ENCODE measurements at places on chromosomes 6 and 20.

DNA sequence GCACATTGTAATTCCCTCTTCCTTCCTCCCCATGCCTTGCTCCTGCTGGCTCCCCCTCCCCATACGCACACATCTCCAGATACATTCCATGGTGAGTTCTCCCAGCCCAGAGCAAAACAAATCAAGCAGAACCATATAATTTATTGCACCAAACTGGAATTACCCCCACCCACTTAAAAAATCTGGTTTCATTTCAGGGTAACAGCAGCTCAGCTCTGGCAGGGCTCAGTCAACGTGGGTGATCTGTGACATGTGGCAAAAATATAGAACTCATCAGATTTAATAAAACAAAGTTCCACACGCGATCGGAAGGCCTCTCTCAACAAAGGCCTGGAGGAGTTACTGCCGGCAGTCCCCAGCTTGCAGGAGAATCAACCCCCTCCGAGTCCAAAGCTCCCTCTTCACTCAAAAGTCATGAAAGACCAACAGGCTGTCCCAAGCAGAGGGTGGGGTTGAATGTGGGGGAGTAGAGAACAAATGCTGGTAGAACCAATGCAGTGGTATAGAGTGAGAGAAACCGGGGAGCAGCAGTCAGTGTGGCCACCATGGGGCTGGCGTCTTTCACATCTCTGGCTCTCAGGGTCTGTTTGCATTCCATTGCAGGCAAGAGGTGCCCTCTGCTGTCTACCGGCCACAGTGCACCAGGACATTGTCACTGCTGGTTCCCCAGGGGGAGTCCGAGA lies 323.3 kb upstream of the NT5E start:
- DNase-seq, result no peak

- DNase-seq, result no peak
Observed at GRCh38 chr20:24786111-24786495, 163.0 kb upstream of the CST7 start.

- no peak for DNase-seq
Observed at GRCh38 chr20:61801857-61802442, 263.7 kb downstream of the TAF4 start.

GRCh38 chr6:91386204-91386603 lies 799.3 kb upstream of the MAP3K7 start:
- DNase-seq, result no peak

- no peak for DNase-seq
Observed at GRCh38 chr6:150632785-150633485, 33.2 kb downstream of the PLEKHG1 start.

GRCh38 chr6:145714731-145715130 lies 20.6 kb downstream of the EPM2A start:
- DNase-seq, result no peak

- DNase-seq, result no peak
Observed at GRCh38 chr6:121492536-121492935, 57.1 kb downstream of the GJA1 start.

GRCh38 chr6:95318137-95318536 lies 259.2 kb upstream of the MANEA start:
- DNase-seq, result no peak

GRCh38 chr20:62739067-62739466 lies 30.4 kb downstream of the NTSR1 start:
- DNase-seq, result no peak

- no peak for DNase-seq
Observed at GRCh38 chr20:46112430-46113112, 5.5 kb upstream of the CD40 start.

- no peak for DNase-seq
Observed at GRCh38 chr6:12939314-12939713, 222.7 kb downstream of the PHACTR1 start.

DNA sequence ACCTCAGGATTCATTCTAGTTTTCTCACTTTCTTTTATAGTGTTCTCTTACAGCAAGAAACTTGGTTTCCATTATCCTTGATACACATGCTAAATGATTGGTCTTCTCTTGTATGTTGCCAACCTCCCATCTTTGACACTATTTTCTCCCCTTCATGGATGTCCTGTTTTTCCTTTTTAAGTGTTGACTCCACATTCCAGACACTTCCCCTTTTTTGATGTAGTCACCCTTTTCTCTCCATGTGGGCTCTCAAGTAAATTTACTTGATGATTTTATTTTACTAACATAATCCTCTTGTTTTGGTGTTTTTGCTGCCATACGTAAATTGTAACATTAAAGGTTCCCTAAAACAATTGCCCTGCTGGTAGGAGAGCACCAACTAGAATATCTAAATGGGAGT lies 148.1 kb downstream of the ZFAND3 start:
- no peak for DNase-seq

DNA sequence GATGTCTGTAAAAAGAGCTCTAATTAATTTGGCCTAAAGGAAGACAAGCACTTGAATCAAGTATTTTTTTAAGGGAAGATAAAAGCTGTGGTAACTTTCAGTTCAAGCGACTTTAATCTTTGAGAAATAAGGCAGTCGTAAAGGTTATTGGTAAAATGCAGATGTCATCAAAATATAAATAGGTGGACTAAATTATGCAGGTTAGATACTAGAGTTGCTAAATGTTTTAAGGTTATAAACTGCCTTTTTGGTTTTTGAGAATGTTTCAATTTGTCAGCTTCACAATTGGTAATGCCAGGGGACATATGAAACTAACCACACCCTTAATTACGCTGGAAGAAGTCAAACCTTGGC lies 159.5 kb upstream of the OLIG3 start:
- DNase-seq, result no peak

- DNase-seq, result no peak
Observed at GRCh38 chr6:11714116-11714797, 64.3 kb downstream of the ADTRP start.

DNA sequence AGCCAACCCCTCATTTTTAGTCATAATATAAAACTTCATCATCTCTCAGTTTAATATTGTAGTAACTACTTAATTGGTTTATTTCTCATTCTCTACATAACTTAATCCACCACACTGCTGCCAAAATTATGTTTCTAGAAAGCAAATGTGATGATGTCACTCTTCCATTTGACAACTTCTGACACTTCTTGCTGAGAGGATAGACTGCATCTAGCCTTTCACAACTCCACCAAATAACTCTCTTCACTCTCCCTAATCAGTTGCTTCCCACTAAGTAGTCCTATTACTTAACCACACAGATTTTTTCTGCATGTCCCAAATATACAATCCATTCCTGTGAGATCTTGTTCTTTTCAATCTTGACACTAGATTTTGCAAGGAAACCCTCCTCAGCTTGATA lies 951.3 kb downstream of the EPHA7 start:
- no peak for DNase-seq

DNA sequence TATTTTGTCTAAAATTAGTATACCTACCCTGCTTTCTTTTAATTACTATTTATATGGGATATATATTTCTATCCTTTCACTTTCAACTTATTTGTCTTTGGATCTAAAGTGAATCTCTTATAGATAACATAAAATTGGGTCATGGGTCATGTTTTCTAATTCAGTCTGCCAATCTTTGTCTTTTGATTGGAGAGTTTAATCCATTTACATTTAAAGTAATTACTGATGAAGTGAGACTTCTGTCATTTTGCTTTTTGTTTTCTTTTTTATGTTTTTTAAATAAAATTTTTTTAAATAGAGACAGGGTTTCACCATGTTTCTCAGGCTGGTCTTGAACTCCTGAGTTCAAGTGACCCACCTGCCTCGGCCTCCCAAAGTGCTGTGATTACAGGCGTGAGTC lies 50.5 kb upstream of the PRDM1 start:
- DNase-seq, result no peak

- no peak for DNase-seq
Observed at GRCh38 chr20:6622041-6622440, 145.4 kb upstream of the BMP2 start.

GRCh38 chr6:1436334-1437306 lies 47.2 kb downstream of the FOXF2 start:
- DNase-seq, result no peak

DNA sequence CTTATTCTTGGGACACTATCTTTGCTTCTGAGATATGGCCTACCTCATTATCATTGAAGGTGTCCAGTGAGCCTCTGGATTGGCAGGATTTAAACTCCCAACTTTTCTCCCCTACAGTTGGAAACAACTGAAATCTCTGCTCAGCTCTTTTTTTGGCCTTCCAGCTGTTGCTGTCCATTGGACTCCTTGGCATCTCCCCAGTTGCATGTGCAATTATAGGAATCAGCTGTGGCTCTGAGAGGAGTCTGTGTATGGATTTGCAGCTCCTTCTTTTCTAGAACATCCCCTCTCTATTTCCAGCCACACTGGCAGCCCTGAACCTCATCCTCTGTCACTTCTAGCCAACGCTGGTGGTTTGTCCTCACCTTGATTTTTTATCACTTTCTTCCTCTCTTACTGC lies 21.2 kb downstream of the RAB22A start:
- DNase-seq, result no peak

DNA sequence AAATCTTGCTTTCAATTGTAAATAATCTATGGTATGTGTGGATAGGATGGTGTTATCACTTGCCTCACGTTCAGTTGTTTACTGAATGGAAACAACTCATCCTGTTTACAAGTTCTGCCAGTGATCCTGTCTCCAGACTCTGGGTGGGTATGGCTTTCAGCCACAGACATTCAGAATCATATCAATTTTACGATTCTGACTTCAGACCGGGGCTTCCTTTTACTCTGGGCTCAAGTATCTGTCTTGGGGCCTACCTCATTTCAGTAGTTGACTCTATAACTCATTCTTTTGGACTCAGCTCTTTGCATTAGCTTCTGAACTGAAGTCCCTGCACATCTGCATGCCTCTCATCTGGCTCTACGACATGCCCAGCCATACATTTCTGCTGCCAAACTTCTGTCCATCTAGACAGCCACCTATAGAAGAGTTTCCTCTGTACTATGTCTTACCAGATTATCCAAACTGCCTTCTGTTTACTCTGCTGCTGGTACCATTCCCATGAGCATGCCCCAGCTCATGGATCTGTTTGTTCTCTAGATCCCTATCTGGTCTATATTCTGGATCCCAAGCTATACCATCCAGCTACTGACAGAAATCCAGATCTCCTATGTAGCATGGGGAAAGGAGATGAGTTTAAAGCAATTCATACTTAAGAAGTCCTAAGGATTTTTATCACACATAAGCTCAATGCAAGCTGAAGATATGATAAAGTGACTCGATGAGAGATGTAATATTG lies 34.3 kb downstream of the FYN start:
- DNase-seq, result no peak
